ENCODE measurements at places on chromosomes 2 and 18. TPM values are rescaled to one million over a fixed set of nuclear protein-coding genes. Genes with fewer than 3 reads are reported as not detected.

RFTN2 gene
- total RNA-seq, result 3.2 TPM

GLI2 gene
- 0.67 TPM for total RNA-seq

TRIM43 gene
- total RNA-seq, result not detected

SERPINB11 gene
- not detected for total RNA-seq

PIEZO2 gene
- total RNA-seq, result 0.12 TPM

ALK gene
- total RNA-seq, result not detected

CPO gene
- 0.28 TPM for total RNA-seq

TTL gene
- total RNA-seq, result 38.4 TPM

SPDYA gene
- total RNA-seq, result not detected

SERPINE2 gene
- 17.5 TPM for total RNA-seq

MOGAT1 gene
- total RNA-seq, result 1.1 TPM

ACMSD gene
- total RNA-seq, result not detected

FBXO41 gene
- 3.6 TPM for total RNA-seq

UGT1A5 gene
- total RNA-seq, result not detected

FHL2 gene
- total RNA-seq, result 1,016 TPM

OSBPL6 gene
- total RNA-seq, result 7.7 TPM

LYPD1 gene
- total RNA-seq, result 0.23 TPM

ST8SIA3 gene
- total RNA-seq, result not detected

DUSP19 gene
- total RNA-seq, result 13.4 TPM

EPHA4 gene
- total RNA-seq, result 12.6 TPM

ME2 gene
- total RNA-seq, result 84.7 TPM

GALNT1 gene
- 60.5 TPM for total RNA-seq

RGPD3 gene
- total RNA-seq, result 0.09 TPM

IL37 gene
- not detected for total RNA-seq

ABCB11 gene
- total RNA-seq, result not detected

UPP2 gene
- total RNA-seq, result not detected

APLF gene
- 6.1 TPM for total RNA-seq

OTX1 gene
- not detected for total RNA-seq

NT5C1B gene
- total RNA-seq, result not detected
